ENCODE measurements at places on chromosomes 2 and 18.

GRCh38 chr2:78994789-78995188 lies 30.7 kb upstream of the REG3G start:
- no peak for DNase-seq

GRCh38 chr2:11571170-11571569 lies 37.3 kb downstream of the GREB1 start:
- DNase-seq, result no peak

- no peak for DNase-seq
Measured at GRCh38 chr2:113791697-113792590, 35.5 kb upstream of the SLC35F5 start.

DNA sequence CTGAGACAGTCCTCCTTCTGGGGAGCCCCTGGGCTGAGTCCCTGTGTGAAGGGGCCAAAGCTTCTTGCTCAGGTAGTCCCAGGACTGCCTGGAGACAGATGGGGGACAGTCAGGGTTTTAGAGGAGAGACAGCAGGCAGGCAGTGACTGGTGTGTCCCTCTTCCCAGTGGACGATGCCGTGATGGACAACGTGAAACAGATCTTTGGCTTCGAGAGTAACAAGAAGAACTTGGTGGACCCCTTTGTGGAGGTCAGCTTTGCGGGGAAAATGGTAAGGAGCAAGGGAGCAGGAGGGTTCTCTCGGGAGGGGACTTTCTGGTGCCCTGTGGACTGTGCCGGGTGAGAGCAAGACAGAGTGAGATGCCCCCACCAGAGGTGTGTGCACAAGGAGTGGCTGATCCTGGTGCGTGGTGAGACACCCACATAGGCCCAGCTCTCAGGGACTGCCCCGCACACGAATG lies 74.8 kb downstream of the DYSF start:
- DNase-seq, result no peak

- DNase-seq, result no peak
Measured at GRCh38 chr18:50099725-50100407, 95.1 kb downstream of the MYO5B start.

GRCh38 chr2:11635141-11635540 lies 34.9 kb downstream of the NTSR2 start:
- DNase-seq, result no peak

DNA sequence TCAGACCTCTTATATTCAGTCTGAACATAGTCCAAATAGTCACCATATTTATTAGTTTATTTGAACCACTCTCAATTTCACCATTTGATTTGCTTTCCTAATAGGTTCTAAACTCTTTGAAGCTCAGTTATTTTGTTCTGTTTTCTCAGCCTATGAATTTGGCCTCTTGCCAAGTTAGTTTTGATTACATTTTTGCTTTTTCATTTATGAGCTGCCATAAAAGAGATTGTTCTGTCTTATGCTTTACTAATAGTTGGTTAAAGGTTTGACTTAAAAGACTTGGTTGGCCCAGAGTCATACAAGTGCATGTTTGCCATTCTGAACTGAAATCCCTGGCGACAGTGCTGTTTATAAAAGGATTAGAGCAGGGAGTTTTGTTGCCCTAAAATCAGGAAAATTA lies 85.9 kb upstream of the RANBP2 start:
- DNase-seq, result no peak

- no peak for DNase-seq
Measured at GRCh38 chr2:32108111-32108510, 44.8 kb downstream of the SPAST start.

- DNase-seq, result no peak
Measured at GRCh38 chr2:102142829-102143449, 393 bp downstream of the IL1R1 start.

DNA sequence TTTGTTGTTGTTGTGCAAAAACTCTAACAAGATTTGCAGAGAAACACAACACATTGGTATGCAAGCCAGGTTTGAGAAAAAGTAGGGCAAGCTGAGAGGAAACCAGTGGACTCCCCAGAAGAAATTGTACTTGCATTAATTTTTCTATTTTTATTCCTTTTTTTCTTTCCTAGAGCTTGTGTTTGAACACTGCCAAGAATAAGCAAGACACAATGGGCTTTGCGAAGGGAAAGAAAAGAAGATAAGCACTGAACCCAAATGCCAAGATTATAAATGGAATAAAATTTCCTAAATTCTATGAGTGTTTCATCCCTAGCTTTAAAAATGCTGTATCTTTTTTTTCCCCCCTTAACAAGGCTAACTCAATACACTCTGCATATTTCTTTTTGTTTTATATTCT lies 17.0 kb upstream of the CYTIP start:
- no peak for DNase-seq

GRCh38 chr2:74690571-74690970 lies 36.5 kb downstream of the SEMA4F start:
- DNase-seq, result peak; percentile 27

DNA sequence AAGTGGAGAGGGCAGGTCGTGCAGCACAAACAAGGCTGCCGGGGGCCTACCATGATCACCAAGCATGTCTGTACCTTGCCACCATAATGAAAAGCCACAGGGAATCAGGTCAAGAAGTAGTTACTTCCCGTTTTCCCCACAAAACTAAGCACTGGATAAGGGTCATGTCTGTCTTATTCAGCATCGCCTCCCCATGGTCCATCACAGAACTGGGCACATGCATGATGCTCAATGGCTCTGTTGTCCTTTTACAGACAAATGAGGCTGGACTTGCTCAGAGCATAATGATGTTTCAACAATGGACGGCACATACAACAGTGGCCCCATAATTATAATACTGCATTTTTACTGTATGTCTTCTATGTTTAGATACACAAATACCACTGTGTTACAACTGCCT lies 27.5 kb downstream of the REEP1 start:
- DNase-seq, result no peak

- peak; percentile 20 for DNase-seq
Measured at GRCh38 chr2:232365621-232366321, 12.8 kb upstream of the ALPP start.

GRCh38 chr2:100015849-100016248 lies 126.5 kb downstream of the AFF3 start:
- DNase-seq, result no peak

DNA sequence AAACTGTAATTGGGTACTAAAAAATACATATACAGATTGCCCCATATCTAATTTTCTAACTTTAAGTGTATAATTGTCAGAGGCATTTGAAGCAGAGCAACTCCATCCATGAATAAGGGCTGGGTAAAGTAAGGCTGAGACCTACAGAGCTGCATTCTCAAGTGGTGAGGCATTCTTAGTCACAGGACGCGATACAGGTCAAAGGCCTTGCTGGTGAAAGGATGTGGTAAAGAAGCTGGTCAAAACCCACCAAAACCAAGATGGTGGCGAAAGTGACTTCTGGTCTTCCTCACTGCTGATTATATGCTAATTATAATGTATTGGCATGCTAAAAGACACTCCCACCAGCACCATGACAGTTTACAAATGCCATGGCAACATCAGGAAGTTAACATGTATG lies 50.0 kb downstream of the SLC8A1 start:
- no peak for DNase-seq

- no peak for DNase-seq
Measured at GRCh38 chr2:55119711-55120487, 69.6 kb upstream of the RTN4 start.

GRCh38 chr18:49072524-49072934 lies 121.8 kb upstream of the SMAD7 start:
- no peak for DNase-seq

Measured in NCI-H1092 (cell line).